Stimulated activated CD4-positive, alpha-beta T cell treated with anti-CD3 and anti-CD28 coated beads, Interleukin-15, amount 100 ng/mL, for 24 hours (primary cell): ENCODE measurements at places on chromosomes 2 and 18.
A peak's percentile ranks its signal among the peaks of the same experiment; 100 is the strongest.

DNA sequence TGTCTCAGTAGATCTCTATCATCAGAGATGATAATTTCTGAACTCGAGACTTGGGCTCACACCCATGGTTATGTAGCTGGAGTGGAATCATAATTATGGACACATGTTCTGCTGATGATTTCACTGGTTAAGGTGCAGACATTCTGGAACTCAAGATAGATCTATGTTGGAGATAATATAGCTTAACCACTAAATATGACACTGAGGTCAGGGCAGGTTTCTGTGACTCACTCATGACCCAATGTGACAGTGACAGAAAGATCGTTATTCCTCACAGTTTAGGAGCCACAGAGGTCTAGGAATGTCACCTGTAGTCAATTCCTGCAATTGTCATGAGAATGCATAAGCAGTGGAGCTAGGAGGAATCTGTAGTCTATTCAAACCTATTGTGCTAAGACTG is 828.6 kb downstream of the TRIB2 start:
- DNase-seq, result no peak

DNA sequence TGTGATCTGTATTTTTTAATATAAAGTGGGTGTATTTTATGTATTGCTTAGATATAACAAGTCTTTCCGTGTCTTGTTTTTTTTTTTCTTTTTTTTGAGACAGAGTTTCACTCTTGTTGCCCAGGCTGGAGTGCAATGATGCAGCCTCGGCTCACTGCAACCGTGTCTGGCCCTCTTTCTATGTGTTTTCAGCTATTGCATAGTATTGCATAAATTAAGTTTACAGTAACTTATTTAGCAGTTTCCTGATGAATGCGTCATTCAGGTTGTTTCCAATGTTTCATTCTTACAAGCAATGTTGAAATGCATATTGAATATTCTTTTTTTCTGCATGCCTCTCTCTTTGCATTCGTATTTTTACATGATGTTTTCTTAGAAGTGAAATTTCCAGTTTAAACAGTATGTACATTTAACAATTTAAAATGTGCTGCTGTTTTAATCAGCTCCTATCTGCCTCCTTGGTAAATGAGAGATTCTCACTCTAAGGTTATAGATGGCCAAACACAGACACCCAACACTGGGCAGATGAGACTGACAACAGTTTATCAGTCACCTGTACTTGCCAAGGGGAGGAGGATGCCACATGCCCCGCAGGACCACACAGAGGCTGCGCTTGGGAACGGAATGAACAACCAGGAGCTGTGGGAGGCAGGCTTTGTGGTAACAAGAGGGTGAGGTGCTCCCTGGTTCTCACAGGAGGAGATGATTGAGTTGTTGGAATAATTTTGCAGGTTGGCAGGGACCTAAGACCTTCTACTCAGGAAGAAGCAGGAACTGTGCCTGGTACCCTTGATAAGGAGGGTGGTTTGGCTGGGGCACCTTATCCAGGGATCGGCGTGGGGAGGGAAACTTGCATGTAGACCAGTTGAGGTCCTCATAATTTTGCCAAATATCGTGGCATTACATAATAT is 7.5 kb downstream of the SLC9A4 start:
- no peak for DNase-seq

DNA sequence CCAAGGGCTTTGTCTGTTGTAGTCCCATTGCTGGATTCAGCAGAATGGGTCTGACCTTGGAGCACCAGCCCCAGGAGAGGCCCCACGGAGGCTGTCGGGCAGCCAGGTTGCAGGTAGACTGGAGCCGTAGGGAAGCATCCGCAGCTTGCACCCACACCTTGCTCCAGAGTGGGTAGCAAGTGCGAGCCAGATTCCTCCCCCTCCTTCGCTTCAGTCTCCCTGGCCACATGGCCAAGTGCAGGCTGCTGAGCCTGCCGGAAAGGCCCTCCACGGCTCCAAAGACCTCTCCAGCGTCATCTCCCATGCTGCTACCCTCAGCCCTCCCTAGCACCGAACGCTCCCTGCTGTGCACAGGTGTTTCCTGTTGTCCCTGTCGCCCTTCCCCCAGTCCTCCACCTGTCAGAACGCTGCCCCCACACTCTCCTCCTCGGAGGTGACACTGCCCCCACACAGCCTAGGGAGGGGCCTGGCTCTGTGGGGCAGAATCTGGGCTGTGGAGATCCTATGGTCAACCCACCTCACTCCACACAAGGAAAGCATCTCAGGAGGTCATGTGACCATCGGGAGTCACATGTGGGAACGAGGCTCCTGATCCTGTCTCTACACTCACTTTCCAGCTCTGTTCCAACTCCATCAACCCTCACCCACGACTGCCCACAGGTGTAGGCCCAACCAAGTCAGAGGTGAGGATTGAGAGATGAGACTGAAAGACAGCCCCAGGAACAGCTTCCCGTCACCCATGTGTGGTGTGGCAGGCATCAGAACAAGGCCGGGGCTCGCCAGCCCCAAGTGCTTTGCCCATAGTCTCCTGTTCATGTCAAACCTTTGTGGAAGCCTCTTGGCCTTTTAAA is 8.3 kb downstream of the KCNF1 start:
- DNase-seq, result no peak

GRCh38 chr2:170819680-170820664 is 3.3 kb downstream of the GAD1 start:
- DNase-seq, result peak; percentile 36

DNA sequence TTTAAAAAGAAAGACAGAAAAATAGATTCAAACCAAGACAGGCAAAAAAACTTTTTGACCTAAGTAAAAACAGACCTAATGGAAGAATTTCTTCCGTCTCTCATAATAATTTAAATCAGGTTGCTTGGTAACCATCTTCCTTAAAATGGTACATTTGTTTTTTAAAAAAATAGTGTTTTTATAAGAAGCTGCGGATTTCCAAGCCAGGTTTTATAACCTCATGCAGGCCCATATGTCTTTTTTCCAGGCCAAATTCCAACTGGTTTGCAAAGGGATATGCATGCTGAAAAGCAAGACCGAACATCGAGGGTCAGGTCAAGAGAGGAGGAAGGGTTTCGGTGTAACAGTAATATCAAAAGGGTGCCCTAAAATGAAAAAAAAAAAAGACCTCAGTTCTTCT is 172.9 kb downstream of the MAIP1 start:
- no peak for DNase-seq

DNA sequence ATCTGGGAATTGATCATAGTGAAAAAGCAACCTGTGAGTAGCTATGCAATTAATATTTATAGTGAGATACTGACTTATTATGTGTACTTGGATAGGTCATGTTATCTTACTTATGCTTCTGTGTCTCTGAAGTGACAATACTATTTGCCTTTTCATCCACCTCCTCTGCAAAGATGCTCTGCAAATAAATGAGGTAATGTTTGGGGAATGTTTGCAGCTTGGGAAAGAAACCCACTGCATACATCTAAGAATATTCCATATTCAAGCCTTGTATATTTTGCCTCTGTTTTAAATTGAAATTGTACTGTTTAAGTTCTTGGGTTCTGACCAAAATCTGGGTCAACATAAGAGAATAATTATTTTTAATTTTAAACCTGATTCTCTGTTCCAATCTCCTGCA is 217.4 kb upstream of the DTNA start:
- DNase-seq, result no peak

GRCh38 chr18:6593142-6593885 is 136.2 kb upstream of the ARHGAP28 start:
- DNase-seq, result no peak

- DNase-seq, result no peak
These were observed 82.4 kb downstream of the RTP5 start for GRCh38 chr2:241951920-241952319.

DNA sequence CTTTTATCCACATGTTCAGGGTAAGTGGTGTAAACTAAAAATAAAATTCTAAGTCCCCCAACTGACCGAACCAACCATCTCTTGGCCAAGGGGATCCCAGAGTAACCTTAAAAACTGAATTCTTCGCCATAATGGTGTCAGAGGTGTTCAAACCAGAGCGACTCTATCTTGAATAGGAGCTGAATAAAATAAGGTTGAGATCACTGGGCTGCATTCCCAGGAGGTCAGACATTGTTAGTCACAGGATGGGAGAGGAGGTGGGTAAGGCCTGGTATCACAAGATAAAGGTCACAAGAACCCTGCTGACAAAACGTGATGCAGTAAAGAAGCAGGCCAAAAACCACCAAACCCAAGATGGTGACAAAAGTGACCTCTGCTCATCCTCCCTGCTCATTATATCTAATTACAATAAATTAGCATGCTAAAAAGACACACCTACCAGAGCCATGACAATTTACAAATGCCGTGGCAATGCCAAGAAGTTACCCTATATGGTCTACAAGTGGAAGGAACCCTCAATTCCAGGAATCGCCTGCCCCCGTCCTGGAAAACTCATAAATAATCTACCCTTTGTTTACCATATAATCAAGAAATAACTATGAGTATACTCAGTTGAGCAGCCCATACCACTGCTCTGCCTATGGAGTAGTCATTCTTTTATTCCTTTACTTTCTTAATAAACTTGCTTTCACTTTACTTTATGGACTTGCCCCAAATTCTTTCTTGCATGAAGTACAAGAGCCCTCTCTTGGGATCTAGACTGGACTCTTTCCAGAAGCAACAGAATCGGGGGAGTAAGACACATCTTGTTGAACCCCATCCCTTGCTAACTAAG is 302.4 kb downstream of the STK39 start:
- no peak for DNase-seq

- no peak for DNase-seq
These were observed 234.4 kb downstream of the LPIN1 start for GRCh38 chr2:11980809-11981208.

- no peak for DNase-seq
These were observed 31.9 kb downstream of the SPAG16 start for GRCh38 chr2:213316001-213316735.

DNA sequence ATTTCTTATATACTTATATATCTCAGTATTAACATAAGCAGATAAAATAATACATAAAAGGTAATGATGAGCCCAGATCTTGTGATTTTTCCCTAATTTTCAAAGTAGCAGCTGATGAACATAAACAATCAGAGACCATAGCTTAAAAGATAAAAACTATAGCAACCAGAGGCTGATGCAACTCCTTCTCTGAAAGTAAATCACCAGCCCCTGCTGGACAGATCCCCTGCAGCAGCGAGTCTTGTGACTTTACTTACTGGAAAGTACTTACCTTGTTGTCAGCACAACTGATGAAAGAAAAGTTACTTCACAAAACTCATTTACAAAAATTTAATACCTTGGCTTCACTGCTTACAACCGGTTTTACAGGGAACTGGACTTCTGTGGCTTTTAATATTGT is 67.3 kb downstream of the GORASP2 start:
- DNase-seq, result no peak

- no peak for DNase-seq
These were observed 141.2 kb downstream of the PMAIP1 start for GRCh38 chr18:60040971-60041370.

GRCh38 chr2:64067326-64067725 is 48.1 kb upstream of the VPS54 start:
- DNase-seq, result no peak

GRCh38 chr18:63046375-63046774 is 273.2 kb downstream of the BCL2 start:
- DNase-seq, result no peak

DNA sequence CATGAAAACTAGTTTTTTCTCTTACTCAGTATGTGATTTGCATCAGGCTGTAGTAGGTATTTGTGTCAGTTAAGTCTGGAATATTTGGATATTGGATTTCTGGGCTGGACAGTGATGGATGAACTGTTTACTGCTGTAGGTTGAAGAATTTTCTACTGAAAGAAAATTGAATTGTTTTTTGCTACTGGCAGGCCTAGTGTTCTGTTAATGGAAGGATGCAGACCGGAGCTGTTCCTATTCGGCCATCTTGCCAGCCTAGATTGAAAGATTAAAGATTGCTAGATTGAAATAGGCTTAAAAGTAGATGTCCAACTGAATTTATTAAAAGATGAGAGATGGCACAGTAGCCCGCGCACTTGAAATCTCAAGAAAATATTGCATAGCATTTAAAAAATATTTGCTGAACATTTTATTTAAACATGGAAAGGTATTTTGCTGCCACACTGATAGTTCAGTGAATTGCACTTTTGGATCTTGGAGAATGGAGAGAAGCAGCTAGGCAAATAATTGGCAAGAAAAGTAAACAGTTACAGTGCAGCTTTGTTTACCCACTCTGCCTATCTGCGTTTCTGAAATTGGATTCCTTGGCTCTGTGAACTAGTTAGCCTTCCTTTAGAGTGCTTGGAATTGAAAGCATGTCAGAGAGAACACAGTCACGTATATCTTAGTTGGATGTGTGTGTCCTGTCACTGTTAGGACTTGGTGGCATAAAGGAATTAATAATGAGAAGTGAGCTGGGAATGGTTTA is 54.1 kb downstream of the EPB41L5 start:
- no peak for DNase-seq

- no peak for DNase-seq
These were observed at the start of gene ATP6V1B1 for GRCh38 chr2:70935468-70936164. Gene ATP6V1B1 (plus strand): TSS chr2:70935900. CDS start chr2:70935955, 55 bp downstream.

DNA sequence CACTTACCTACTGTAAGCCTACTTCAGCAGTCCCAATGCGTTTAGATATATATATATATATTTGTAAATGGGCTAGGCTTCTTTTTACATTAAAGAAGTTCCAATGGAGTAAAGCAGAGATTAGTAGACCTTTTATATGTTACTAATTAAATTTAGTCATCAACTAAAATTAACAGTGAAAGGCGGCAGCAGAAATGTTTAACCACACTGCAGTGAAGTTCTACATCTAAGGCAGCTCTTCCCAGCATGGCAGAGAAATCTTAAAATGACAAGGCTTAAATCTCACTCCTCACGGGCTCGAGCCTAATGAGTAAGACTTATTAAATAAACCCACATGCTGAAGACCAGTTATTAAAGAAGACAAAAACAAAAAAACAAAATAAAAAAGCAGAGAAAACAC is 19.1 kb upstream of the KANSL1L start:
- DNase-seq, result no peak

DNA sequence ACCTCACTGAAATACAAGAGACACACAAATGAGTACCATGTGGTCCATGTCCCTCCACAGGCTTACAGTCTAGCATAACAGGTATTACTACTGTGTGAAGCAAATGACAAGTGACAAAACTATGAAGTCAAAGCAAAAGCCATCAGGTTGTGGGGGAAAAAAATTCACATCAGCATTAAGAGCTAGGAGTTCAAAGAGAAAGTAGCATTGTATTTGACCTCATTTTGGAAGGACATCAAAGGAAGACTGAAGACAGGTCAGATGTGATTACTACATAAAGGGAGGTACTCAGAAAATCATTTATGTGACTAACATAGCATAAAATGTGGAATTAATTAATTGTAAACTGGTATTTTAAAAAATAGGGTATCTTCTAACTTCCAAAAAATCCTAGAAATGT is 224.2 kb downstream of the CDH2 start:
- DNase-seq, result no peak

DNA sequence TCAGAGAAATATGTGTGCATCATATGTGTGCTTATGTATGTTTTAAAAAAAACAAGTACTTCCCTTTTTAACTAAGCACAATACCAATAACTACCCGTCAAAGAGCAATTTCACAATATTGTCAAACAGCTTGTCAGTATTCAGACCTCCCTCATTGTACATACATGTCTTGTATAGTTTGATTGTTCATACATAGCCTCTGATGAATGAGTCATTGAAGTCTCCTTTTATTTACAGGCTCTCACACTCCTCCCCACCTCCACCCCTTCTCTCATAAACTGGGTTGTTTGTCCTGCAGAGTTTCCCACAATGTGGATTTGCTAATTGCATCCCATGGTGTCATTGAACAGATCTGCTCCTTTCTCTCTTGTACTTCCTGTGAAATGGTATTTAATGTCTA is 132.8 kb upstream of the L3MBTL4 start:
- no peak for DNase-seq

- DNase-seq, result no peak
These were observed 50.3 kb upstream of the CDH20 start for GRCh38 chr18:61282926-61283325.

GRCh38 chr2:19883971-19884720 is 17.6 kb downstream of the TTC32 start:
- DNase-seq, result no peak
